CD4-positive, alpha-beta T cell treated with Interleukin-15 for 1 hour (primary cell): ENCODE measurements at places on chromosomes 12 and 14.

- peak; percentile 70 for DNase-seq
Observed at GRCh38 chr14:73753887-73754795, 40.0 kb upstream of the PNMA1 start.

DNA sequence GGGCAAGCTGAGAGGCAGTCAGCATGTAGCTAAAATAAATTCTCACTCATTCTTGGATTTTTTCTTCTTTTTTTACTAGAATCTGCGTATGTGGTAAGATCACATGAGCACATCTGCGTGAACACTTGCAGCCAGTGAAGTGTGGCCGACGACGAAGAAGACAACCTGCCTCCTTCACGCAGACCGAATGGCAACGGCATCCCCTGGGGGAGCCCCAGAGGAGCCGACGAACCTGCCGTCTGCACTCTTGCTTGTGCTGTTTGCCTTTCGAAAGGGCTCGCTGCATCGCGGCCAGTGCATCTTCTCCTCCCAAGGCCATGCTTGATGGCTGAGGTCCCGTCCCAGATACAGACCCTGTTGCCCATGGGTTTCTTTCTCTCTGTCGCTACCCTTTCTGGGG lies 113.8 kb downstream of the KCNK10 start:
- DNase-seq, result no peak

GRCh38 chr12:15453613-15454012 lies 131.3 kb downstream of the PTPRO start:
- DNase-seq, result no peak

DNA sequence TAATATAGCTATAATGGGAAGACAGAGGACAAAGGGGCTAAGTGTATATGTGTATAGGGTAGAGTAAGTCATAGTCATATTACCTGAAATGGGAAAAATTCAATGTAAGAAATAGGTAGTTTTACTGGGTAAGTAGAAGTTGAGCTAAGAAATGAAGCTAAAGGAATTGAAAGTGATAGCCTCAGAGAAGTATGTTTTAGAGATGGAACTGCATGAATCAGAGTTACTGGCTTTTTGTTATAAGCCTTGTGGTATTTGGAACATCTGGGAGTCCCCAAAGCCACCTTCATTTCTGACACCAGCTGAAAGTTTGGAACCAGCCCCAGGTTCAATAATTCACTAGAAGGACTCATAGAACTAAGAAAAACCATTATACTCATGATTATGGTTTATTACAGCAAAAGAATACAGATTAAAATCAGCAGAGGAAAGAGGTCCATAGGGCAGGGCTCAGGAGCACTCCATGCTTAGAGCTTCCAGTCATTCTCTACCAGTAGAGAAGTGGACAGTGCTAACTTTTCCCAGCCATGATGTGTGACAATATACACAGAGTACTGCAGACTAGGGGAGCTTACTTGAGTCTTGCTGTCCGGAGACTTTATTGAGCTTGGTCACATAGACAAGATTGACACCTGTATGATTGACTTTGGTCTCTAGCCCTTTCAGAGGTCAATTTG lies 9.8 kb upstream of the IFNG start:
- DNase-seq, result no peak

GRCh38 chr14:102873546-102874061 lies 48.9 kb upstream of the AMN start:
- no peak for DNase-seq

DNA sequence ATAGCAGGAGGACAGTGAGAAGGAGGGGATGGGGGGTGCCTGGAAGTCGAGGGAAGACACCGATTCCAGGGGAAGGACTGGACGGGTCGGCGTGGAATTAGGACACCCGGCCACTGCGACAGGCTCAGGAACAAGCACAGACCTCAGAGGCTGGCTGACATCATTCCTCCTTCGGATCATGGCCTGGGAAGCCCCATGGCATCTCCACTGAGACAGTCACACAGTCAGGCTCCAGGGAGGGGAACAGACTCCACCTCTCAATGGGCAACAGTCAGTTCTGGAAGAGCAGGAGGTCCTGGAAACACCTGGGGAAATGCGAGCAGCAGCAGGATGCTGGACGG lies 67.9 kb upstream of the FBRSL1 start:
- DNase-seq, result no peak

DNA sequence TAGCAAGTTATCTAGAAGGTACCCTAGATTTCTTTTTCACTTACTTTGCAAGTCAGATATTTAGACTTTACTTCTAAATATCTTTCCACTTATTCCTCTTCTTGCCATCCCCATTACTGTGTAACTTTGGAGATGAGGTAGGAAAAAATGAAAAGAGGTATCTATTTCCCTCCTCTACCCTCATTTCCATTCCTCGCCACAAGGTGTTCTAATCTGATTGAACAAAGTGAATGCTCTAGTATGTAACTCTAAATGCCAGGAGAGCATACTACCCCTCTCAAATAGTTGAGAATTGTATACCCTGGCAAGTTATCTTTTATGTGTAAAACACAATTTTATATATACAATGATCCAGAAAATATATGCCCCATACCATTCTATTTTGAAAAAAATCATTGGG lies 1.7 kb upstream of the LDHB start:
- DNase-seq, result no peak

GRCh38 chr12:1346126-1346525 lies 248.3 kb downstream of the FBXL14 start:
- no peak for DNase-seq

- DNase-seq, result no peak
Observed at GRCh38 chr14:45715946-45716345, 462.9 kb upstream of the MIS18BP1 start.

- DNase-seq, result peak; percentile 51
Observed at GRCh38 chr12:53324113-53324778, 2.8 kb upstream of the AAAS start.

GRCh38 chr12:130214686-130215395 lies 52.6 kb downstream of the FZD10 start:
- no peak for DNase-seq

DNA sequence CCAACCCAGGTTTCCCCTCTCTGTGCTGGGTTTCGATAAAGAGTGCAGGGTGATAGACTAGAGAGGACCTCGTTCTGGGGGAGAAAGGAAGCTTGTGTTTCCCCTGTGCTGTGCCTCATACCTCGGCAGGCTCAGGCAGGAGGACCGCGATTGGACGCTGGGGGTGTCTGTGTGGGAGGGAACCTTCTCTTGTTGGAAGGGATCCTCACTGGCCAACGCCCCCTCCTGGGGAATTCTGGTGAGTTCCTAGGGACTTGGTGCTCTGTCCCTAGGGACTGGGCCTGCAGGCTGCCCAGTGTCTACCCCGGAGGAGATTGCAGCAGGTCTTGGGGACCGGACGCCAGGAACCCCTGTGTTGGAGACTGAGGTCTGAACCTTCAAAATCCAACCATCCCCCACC lies 157.4 kb upstream of the PRMT8 start:
- no peak for DNase-seq

DNA sequence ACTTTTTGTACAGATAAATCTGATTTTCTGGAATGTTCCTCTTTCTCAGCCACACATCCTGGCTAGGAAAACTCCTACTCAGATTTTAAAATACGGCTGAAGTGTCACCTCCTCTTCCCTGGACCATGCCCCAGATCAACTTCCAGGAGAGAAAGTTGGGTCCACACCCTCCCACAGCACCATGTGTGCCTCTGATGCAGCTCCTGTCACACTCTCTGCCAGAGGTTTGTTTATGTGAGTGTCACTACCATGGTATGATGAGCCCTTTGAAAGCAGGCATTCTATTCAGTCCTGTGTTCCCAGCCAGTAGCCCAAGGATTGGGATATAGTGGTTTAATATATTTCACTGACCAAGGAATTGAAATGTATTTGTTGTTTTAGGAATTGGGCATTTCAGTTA lies 287.2 kb upstream of the ATP2B1 start:
- no peak for DNase-seq

DNA sequence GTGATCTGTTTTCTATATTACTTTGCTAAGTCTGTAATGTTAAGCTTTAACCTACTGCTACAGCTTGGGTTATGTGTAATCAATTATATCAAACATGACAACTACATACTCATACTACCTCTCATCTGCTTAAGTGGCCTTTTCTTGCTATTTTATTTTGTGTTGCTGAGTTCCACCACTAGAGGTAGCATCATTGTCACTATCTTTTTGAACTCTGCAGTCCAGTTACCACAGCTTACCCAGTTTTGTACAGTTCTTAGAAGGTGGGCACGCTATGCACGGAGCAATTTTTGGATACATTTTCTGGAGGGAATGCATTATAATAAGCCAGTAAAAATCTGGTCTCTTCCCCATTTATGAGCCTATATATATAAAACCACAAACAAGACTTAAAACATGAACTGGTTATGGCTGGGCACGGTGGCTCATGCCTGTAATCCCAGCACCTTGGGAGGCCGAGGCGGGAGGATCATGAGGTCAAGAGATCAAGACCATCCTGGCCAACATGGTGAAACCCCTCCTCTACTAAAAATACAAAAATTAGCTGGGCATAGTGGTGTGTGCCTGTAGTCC lies 48.5 kb downstream of the SAV1 start:
- DNase-seq, result no peak

GRCh38 chr12:109308534-109309380 lies at the start of gene FOXN4:
FOXN4 (minus strand) TSS chr12:109309284; CDS start chr12:109308321, 963 bp downstream.
- DNase-seq, result no peak

DNA sequence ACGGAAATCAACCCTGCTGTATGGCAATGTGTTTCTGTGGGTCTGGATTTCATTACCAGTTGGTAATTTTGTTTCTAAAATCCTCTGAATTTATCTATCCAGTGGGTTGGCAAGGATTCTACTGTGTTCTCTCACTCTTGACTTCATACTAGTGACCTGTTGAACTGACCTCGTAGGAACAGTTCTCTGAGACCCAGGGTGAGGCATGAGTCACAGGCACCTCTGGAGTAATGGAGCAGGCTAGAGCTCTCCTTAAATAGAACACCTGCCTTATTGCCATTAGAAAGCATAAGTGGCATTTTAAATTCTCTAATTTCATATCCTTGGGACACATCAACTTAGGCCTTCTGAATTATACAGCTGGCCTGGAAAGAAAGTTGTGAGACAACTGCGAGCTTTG lies 258.3 kb upstream of the NAV3 start:
- DNase-seq, result no peak

DNA sequence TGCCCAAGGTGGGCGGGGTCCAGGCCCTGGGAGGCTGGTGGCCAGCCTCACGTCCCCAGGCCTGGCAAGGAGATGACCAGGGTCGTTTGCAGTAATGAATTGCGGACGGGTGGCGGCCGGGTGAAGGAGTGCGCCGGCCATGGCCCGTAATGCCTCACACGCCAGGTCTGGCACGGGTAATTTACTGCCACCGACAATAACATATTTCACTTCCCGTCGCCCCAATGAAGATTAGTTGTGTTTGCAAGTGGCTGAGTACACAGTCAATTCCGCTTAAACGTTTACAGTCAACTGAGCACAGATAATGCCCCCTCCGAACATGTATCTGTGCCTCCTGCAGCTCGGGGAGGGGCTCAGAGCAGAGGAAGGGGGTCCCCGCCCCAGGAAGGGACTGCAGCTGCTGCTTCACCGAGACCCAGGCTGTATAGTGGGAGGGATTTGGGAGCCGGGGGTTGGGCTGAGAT lies 48.3 kb downstream of the MVK start:
- DNase-seq, result no peak

DNA sequence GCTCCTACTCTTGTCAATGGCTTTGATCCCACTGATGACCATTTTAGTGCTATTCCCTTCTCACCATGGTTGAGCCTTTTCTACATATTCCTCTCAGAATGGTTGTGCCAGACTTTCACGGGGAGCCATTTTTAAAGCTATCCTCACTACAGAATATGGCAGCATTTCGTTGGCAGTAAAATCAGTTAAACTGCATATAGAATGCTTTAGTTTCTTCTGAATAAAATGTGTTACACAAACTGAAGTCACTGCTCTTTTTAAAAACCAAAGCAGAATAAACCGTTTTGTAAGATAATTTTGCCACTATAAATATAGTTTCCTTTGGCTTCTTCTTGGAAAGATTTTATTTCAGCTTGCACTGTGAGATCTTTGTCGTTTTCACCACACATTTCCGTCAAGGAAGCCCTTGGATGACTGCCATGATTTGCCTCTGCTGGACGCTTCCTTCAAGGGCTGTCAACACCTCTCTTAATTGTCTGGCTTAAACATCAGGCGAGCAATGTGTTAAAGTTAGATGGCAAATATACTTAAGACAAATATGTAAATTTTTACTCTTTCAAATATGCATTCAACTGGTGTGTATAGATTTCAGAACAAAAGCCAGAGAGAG lies 624.2 kb downstream of the DIO2 start:
- DNase-seq, result no peak

DNA sequence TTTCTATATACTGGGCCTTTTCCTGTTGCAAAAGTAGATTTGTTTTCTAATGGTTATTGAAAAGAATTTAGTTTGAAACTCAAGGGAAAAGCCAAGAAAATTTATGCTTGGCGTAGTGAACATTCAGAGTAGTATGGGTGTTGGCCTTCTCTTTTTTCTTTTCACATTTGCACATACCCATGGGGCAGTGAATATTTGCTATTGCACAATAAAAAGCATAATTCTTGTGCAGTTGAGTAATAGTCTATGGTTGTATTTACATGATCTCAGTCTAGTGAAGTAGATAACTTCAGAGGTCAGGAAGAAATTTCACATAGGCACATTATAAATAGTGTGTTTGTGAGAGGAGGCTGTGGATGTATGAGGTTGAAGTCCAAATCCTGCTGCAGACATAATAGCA lies 158.1 kb downstream of the FLRT2 start:
- no peak for DNase-seq

DNA sequence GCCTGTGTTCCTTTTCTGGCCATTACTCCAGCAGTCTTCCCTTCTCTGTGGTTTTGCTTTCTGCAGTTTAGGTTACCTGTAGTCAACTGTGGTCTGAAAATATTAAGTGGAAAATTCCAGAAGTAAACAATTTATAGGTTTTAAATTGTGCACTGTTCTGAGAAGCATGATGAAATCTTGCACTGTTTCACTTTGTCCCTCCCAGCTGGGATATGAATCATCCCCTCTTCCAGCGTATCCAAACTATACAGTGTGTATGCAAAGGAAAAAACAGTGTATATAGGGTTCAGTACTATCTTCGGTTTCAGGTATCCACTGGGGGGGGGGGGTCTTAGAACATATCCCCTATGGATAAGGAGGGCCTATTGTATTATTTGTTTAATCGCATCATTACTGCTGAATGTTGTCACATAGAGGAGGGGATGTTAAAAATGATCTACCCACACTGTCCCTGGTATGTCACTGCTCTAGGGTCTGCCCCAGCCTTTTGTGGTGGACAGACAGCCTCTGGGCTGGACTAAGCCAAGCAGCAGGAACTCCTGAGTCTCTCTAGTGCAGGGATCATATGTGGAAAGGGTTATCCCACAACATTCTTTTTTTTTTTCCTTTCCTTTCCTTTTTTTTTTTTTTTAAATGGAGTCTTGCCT lies 109.1 kb upstream of the MAX start:
- DNase-seq, result no peak

- peak; percentile 32 for DNase-seq
Observed at GRCh38 chr14:99213101-99213500, 58.9 kb downstream of the BCL11B start.
